ENCODE measurements at places on chromosomes 13 and 19.
A peak's percentile ranks its signal among the peaks of the same experiment; 100 is the strongest.

- DNase-seq: no peak
Measured at GRCh38 chr19:48511800-48512503, at the start of gene LMTK3. Gene LMTK3, minus strand, starts transcription at chr19:48511835. Its CDS starts 259 bp downstream, at chr19:48511576.

DNA sequence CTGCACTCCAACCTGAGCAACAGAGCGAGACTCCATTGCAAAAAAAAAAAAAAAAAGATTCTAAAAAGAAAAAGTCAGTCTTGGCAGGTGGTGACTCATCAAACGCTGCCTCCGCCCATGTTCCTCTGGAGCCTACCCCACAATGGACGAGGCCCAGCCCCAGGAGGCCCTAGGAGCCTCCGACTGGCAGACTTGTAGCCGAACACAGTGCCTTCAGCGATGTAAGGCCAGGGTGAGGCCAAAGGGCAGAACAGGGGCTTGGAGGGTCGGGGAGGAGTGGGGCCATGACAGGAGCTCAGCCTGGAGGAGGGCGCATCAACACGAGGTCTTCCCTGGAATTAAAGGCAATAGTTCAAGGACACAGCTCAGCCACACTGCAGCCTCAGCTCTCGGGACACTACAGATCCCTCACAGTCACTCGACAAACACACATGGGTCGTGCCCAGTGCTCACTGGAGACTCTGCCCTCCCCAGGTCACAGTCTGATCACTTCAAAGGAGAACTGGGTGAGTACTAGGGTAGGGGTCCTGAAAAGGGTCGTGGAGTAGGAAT lies 5.1 kb downstream of the USE1 start:
- DNase-seq: no peak

GRCh38 chr19:8242211-8242821 lies 33.1 kb downstream of the CERS4 start:
- no peak for DNase-seq

DNA sequence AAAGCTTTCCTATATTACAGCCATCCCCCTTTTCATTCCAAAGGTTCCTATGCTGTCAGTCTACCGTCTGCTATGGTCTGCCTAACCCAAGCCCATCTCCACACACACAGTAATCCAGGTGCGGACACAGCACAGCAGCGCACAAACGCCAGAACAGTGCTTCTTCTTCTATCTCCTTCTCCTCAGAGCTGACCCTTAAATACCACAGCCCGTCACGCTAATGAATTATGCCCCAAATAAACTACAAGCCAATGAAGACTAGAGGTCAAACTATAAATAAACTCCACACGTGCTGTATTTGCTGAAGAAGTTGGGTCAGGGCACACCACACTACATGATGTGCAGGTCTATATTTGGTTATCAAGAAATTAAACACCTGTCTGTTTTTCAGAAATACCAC lies 71.8 kb downstream of the TBC1D4 start:
- no peak for DNase-seq

GRCh38 chr19:58351990-58352755 lies 1.1 kb downstream of the A1BG start:
- peak; percentile 67 for DNase-seq

DNA sequence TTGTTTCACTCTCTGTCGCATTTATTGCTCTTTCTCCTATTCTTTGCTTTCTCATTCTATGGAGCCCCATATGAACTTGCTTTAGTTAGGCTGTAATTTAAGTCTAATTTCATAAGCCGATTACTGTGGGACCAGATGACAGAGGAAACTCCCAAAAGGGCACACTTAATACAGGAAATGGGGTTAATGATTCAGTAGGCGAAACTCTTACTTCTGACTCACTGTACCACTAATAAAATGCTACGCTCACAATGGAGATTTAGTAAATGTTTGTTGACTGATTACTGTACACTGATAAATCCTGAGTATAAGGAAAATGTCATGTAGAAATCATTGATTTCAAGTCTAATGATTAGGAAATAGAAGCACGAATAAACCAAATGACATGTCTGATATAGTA lies 276.4 kb downstream of the KLF5 start:
- DNase-seq: no peak

DNA sequence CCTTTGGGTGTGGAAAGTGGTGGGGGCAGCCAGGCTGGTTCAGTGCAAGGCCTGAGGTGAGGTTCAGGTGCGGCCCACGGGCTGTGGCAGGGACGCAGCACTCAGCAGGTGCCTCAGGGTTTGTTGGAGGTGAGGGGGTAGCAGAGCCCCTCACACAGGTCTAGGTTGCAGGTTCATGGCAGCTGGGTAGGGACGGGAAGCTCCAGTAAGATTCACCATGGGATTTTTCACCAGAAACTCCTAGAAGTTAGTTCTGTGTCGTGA lies 14.0 kb downstream of the MCF2L start:
- no peak for DNase-seq

GRCh38 chr19:4018775-4019504 lies 11.4 kb downstream of the PIAS4 start:
- DNase-seq: no peak

- no peak for DNase-seq
Measured at GRCh38 chr13:76331943-76332712, 554.1 kb downstream of the KCTD12 start.
